ENCODE measurements at places on chromosomes 7 and 10.

GRCh38 chr7:40200791-40201190 is 66.0 kb downstream of the SUGCT start:
- no peak for DNase-seq

DNA sequence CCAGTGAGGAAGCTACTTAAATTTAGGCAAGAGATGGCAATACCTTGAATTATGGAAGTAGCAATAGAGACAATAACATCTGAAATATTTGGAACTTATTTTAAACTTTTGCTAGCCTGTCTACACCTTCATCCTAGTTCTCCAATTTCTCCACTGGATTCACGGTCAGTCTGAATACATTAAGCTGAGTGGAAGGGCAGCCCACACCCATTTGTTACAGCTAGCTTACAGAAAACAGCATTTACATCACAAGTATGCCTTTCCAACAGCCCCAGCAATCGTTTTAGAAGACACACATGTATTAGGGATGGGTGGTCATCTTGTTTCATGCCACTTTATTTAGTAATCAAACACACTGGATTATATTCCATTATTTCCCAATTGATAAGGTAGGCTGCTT is 16.7 kb downstream of the EPC1 start:
- no peak for DNase-seq

GRCh38 chr7:93013446-93014061 is 104.2 kb downstream of the SAMD9 start:
- no peak for DNase-seq

GRCh38 chr10:93594518-93594917 is 6.5 kb downstream of the RBP4 start:
- no peak for DNase-seq

GRCh38 chr7:155398944-155399343 is 59.0 kb upstream of the EN2 start:
- DNase-seq, result no peak

DNA sequence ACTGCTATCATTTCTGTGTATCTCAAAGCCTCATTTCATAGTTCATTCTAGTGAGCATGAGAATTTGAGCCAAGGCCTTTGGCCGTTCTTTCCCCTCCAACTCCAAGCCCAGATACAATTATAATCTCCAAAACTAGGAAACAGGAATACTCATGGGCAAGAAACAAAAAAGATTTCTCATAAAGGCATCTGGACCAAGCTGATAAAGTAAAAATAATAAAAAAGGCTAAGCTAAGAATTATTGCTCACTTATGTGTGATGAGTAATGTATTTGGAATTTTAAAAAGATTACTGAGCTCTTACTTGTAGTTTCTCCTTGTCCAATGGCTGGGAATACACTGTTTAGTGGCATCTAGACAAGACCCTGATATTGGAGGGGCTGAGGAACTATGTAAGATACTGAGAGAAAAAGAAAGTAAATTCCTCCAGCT is 196.4 kb upstream of the POM121L12 start:
- no peak for DNase-seq

- no peak for DNase-seq
Measured at GRCh38 chr7:92244808-92245486, 767 bp downstream of the KRIT1 start.

GRCh38 chr10:65570143-65571010 is 1355.5 kb upstream of the LRRTM3 start:
- DNase-seq, result no peak

- no peak for DNase-seq
Measured at GRCh38 chr10:42930516-42931192, 146.2 kb upstream of the RET start.

GRCh38 chr10:23514321-23514720 is 75.4 kb downstream of the OTUD1 start:
- DNase-seq, result no peak

GRCh38 chr7:41916450-41916927 is 213.6 kb upstream of the INHBA start:
- no peak for DNase-seq

GRCh38 chr7:104550362-104550761 is 222.0 kb downstream of the LHFPL3 start:
- no peak for DNase-seq

- no peak for DNase-seq
Measured at GRCh38 chr10:123458933-123459332, 207.2 kb upstream of the GPR26 start.

DNA sequence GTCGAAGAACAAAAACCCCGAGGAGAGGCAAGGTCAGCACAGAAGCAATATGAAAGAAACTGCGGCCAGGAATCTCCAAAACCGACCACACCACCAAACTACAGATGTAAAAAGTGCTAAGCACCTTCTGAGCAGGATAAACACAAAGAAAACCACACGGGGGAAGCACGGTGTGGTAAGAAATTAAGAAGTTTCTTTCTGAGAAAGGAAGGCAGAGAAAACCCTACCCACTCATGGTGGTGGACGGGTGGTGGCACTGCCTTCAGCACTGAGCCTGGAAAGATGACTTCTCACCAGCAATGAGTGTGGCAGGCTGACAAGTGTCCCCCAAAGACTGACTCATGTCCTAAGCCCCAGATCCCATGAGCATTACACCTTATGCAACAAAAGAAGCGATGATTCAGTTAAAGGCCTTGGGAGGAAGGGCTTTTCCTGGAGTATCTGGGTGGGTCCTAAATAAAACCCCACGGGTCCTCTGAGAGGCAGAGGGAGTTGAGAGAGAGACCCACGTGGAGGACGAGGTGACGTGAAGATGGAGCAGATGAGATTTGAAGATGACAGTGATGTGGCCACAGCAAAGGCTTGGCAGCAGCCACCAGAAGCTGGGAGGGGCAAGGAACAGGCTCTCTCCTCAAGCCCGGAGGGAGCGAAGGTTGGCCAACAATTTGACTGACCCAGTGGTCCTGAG is 124.9 kb downstream of the DLG5 start:
- DNase-seq, result peak; percentile 5

DNA sequence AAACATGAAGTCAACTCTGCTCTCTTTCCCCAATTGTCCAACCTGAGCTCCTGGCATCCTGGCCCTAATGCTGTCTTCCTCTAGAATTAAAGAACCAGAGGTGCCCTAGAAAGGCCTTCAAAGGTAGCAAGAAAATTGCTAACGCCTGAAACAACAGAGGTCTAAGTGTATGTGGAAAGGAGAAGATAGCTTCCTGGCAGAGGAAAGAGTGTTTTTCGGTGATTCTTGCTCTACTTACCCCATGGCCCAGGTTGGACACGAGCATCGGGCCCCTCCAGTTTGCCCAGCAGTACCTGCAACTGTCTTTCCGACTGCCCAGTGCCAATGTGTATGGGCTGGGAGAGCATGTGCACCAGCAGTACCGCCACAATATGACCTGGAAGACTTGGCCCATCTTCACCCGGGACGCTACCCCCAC is 22.2 kb downstream of the MGAM2 start:
- no peak for DNase-seq

DNA sequence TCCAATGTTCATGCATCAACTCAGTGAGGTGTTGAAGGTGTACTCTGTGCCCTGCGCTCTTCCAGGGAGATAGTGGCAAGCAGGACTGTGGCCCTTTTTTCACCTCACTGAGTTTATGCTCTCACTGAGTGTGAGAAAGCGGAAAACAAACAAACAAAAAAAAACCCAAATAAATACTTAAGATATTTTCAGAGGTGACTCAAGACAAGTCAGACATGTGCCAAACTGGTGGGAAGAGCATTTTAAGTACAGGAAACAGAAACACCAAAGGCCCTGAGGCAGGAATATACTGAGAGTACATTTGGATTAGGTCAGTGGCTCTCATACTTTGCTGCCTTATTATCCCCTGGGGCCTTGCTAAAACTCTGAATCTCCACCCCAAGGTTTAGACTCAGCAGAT is 111.9 kb upstream of the IGFBP3 start:
- no peak for DNase-seq

DNA sequence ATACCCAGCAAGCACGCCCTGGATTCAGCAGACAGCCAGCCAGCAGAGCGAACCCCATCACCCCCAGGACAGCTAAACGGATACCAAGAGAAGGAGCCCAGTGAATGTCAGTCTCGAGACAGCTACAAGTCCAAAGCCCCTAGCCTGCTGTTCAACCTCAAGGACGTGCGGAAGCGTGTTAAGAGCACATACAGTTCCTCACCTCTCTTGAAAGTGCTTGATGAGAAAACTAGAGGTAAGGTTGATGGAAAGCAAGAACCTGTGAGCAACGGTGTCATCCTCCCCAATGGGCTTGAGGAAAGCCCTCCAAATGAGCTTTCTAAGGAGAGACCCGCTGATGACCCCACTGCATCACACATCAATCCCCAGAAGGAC is 24.9 kb downstream of the C10orf71 start:
- no peak for DNase-seq

DNA sequence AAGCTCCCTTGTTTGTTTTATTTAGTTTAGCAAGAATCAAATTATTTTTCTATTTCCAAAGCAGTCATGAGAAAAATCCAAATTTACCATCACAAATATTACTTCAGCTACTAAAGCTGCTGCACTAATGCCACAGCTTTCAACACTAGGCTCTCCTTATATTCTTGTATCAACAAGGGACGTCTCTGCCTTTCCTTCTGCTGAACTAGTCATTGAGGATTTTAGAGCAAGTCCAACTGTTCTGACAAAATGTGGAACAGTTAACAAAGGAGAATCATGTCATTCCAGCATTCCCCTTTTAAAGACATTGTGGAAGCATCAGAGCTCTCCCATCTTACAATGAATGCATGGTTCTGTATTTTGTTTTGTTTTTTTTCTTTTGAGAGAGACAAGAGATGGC is 28.6 kb downstream of the FAM13C start:
- DNase-seq, result no peak

- no peak for DNase-seq
Measured at GRCh38 chr10:130498042-130498441, 361.9 kb downstream of the GLRX3 start.

DNA sequence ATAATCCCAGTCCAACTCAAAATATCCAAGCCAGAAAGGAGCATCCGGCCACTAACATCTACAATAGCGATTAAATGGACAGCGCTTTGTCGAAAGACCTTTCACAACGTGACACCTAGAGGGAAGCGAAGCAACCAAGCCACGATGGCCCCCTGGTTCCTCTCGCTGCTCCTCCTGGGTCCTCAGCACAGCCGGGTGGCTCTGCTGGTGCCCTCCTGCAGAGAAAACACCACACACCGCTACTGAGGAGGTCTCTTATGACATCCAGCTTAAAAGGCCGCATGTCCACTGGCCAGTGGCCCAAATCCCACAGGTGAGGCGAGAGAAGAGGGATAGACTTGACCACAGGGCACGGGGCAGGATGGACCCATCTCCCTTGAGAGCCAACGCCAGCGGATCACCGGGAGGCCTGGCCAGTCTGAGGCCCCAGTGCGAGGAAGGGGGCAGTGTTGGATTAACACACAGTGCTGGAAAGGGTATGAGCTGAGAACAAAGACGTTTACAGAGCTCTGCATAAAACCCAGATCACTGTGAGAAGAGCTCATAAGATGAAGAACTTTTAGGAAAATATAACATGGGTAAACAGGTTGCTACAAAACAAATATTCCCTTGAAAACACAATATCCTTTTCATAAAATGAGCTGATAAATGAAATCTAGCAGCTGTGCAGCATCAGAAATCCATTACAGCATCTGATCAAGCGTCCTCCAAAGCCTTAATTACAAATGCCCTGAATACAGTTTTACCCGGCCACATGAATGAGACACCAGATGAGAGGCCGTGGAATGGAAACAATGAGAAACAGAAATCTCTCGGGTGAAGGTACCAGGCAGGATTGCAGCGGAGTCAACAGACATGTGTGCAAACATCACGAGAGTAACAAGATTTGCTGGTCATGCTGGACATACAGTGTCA is 236.7 kb downstream of the DIP2C start:
- no peak for DNase-seq

DNA sequence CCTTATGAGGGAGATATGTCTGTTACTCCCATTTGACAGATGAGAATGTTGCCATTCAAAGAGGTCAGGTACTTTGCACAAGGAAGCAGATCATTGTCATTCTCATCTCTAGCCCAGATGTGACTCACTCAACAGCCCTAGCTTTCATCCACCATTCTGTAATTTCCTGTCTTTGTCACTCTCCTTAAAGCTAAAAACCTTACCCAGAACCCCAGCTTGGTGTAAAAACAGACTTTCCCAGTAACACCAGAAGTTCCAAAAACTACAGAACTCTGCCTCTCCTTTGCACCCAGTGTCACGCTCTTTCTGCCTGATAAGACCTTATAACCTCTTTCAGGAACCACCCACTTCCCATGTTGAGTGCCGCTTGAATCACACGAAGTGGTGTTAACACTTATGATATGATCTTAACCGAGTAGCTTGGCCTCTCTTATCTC is 89.1 kb upstream of the SP4 start:
- no peak for DNase-seq

- DNase-seq, result no peak
Measured at GRCh38 chr10:29955329-29955935, 104.0 kb downstream of the JCAD start.

DNA sequence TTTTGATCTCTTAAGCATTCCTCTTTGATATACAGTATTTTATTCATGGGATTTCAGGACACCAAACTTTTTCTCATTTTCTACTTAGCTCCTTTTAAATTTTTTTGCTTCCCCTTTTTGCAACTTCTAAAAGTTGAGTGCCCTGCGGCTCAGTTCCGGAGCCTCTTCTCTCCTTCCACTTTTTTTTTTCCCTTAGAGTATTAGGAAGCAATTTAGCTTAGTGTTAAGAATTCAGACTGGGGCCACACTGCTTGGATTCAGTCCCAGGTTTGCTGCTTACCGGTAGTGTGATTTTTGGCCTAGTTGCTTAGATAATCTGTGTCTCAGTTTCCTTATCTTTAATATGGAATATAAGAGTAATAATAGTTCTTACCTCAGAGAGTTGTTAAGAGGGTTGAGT is 3.4 kb downstream of the STAM start:
- DNase-seq, result no peak

GRCh38 chr7:37342688-37343471 is 105.8 kb downstream of the ELMO1 start:
- DNase-seq, result peak; percentile 58

DNA sequence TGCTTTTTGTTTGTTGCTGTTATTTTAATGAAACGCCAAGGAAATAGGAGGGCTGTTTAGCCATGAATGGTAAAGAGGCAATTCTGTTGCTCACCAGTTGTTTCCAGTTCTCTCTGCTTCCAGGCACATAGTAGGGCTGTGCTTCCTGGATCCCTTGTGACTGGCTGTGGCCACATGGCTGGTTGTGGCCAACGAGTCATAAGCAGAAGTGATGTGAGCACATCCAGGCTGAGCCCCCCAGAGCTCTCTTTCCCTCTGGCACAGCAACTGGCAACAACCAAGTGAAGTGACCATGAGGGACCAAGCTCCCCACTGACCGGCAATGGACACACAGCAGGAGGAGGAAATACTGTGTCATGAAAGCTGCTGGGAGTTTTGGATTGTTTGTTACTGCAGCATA is 10.3 kb downstream of the GRID1 start:
- no peak for DNase-seq

GRCh38 chr7:50534690-50535290 is 30.4 kb downstream of the DDC start:
- DNase-seq, result no peak

DNA sequence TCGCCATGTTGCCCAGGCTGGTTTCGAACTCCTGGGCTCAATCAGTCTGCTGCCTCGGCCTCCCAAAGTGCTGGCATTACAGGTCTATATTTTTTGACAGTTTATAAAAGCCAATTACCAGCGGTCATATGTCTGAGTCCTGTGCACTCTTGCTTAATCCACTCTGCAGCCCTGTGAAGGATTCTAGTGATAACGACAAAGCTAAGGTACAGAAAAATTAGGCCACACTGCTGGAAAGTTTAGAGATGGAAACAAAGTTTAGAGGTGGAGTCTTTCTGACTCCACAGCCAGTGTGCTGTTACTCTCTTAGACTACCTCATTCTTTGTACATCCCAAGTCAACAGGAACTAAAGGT is 707 bp downstream of the PTER start:
- no peak for DNase-seq

Measured in naive thymus-derived CD8-positive, alpha-beta T cell (primary cell).